ENCODE measurements at places on chromosomes 7 and 10. TPM values are rescaled to one million over a fixed set of nuclear protein-coding genes. Genes with fewer than 3 reads are reported as not detected.
A peak's percentile ranks its signal among the peaks of the same experiment; 100 is the strongest.

DNA sequence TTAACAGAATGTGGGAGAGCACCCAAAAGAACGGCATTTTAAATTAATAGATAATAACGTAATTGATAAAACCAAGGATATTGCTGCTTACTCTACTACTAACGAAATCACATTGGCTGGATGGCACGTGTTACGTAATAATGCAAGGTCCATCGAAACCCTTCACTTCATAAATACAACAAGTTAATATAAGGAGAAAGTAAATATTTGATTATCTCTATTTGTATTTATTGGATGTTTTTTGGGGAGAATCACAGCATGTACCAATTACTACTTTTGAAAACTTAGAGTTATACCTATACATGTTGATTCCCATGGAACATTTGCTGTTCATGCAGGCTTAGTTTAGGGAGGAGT is 1.6 kb downstream of the PRKG1 start:
- no peak for DNase-seq

DNA sequence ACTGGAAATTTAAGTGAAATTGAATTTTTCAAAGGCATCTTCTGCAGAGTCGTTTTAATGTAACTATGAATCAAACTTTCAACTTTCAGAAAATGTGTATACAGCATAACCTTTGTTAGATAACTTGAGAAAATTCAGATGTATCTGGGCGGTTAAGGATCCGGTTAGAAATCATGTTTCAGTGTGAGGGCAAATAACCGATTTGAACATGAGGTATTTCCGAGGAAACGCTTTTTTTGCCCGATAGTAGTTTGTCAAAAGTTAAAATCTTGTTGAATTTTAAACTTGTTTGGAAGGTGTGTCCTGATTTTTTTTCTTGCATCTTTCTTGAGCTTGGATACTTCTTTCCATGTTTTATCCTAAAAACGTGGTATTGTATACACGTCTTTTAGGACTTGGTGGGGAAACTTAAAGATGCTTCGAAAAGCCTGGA is 1.3 kb upstream of the BMI1 start:
- DNase-seq = no peak

- no peak for DNase-seq
These were observed 3.1 kb upstream of the PLPP4 start for GRCh38 chr10:120453886-120454285.

DNA sequence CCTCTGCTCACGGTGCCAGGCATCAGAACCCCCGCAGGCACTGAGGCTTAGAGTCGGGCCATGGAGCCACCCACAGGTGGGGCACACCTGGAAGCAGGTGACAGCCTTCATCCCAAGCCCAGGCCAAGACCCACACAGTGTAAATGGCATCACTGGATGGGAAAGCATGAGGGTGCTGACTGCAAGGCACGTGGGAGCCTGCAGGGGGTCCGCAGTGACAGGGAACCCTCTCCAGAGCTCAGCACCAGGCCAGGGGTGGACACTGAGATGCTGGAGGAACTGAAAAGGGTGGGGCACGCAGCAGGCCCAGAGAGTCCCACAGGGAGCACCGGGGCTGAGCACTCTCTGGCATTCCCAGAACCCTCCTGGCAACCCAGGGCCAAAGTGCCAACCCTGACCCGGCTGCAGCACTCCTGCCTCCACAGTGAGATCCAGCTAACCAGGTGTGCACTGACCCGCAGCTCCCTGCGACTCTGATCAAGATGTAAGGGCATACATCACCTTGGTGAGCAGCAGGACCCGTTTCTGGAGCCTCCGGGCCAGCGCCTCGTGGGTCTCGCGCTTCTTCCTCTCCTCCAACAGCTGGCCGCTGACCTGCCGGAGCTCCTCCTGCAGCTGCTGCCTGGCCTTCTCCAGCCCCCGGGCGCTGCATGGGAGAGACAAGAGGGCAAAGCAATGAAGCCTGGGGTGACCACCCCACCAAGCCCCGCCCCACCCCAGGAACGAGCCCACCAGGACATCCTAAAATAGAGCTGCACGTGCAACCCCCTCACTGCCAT is 163.9 kb downstream of the MAD1L1 start:
- no peak for DNase-seq

- no peak for DNase-seq
These were observed 113.6 kb downstream of the CCNY start for GRCh38 chr10:35449944-35450343.

- no peak for DNase-seq
These were observed 236.2 kb downstream of the ELFN1 start for GRCh38 chr7:1906087-1906830.

- peak; percentile 70 for DNase-seq
These were observed 21.7 kb upstream of the PWWP2B start for GRCh38 chr10:132375116-132375794.

DNA sequence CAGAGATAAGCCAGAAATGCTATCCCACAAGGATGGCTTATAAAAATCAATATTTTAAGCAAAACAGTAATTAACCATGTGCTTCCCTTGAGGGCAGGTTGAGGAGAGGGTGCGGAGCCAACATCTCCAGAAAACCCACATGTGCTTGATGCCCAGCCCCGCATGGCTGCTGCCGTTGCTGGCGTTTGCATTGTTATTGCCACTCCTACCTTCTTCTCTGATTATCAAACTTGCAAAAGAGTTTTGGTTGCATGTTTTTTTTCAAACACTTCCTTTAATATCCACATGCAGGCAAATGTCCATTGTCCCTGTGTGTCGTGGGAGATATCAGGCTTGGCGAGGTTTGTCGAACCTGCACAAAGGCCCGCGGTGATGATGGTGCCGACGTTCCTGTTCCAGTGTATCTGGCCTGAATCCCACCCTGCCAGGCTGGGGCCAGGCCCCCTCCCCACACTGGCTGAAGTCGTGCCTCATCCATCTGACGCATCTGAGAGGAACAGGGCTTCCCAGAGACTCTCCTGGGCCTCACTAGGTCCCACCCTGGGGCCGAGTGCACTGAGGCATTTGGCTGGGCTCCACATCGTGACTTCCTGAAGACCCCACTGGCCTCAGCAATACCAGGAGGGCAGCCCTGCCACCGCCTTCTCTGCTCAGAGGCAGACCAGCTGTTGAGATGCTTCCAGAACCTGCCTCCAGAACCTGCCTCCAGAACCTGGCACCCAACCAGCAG is 40.9 kb downstream of the TCERG1L start:
- peak; percentile 73 for DNase-seq

DNA sequence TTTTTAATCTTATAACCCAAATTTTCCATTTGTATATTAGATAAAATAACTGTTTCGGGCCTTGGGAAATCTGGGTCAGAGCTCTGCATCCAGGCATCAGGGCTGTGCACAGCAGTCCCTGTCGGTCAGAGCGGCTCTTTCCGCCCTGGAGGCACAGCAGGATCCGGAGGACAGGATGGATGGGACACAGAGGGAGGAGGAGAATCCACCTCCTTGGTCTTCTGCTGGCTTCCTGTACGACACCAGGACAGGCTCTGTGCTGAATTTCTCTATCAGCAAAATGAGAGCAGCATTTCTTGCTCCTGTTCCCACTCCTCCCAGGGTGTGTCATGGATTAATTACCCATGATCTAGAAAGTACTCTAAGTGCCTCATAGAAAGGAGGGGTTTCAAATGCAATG is 254.9 kb downstream of the SKAP2 start:
- no peak for DNase-seq

GRCh38 chr10:102450374-102451104 is 804 bp downstream of the C10orf95 start:
- DNase-seq = no peak

GRCh38 chr7:38151556-38151955 is 26.5 kb upstream of the STARD3NL start:
- no peak for DNase-seq

GRCh38 chr10:108422286-108422685 is 1257.8 kb upstream of the SORCS1 start:
- no peak for DNase-seq

DNA sequence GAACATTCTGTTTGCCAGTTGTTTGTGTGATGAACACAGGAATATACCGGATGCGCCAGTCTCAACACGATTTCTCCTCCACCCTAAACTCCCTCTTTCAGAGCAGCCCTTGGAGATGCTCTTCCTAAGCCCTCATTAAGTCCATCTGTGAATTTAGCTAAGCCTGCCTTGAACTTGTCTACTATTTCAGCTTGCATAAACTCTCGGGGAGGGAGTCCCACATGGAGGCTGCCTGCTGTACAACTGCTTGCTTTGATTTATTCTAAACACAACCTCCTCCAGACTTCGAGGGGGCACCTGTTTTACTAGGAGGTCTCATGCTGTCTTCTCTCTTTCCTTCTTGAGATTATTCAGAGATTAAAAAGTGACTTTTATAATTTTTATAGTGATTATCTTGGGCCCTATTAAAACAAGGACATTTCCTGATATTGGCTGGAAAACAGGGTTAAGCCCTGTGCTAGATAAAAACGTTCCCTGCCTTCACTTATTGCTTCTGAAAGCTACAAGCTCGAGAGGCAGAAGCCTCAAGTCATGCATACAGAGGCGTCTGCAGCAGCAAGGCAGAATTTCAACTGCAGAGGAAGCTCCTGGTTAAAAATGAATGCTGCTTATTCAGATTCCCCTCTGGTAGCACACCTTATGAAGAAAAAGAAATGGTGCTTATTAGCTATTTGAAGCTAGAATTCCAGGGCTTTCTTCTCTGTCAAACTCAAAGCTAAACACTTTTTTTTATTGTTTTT is 174.3 kb downstream of the FANK1 start:
- DNase-seq = no peak

- DNase-seq = no peak
These were observed 62.8 kb upstream of the CUX1 start for GRCh38 chr7:101754424-101755159.

- DNase-seq = no peak
These were observed 37.3 kb downstream of the PTPRN2 start for GRCh38 chr7:158550394-158550700.

GRCh38 chr10:178208-178607 is 43.0 kb downstream of the ZMYND11 start:
- DNase-seq = no peak

GRCh38 chr7:42991913-42992591 is 59.9 kb downstream of the MRPL32 start:
- no peak for DNase-seq

GRCh38 chr10:78634389-78634815 is 434.4 kb upstream of the ZMIZ1 start:
- DNase-seq = no peak

GRCh38 chr10:132644527-132645246 is 107.1 kb downstream of the INPP5A start:
- peak; percentile 72 for DNase-seq

DNA sequence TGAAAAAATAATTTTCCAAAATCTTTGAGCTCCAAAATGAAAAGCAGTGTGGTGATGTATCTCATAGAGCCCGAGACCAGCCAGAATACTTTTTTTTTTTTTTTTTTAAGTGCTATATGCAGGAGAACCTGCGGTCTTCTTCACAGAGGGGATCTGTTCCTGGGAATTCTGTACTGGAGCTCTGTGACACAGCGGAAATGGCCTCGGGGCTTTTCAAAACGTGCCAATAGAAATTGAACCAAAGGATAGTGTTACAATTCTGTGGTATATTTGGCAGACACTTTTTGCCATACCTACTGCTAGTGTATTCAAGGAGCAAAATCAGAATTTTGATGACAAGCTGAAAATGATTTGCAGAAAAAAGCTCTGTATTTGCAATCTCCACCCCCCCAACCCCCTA is 1429.3 kb upstream of the LRRTM3 start:
- DNase-seq = no peak

DNA sequence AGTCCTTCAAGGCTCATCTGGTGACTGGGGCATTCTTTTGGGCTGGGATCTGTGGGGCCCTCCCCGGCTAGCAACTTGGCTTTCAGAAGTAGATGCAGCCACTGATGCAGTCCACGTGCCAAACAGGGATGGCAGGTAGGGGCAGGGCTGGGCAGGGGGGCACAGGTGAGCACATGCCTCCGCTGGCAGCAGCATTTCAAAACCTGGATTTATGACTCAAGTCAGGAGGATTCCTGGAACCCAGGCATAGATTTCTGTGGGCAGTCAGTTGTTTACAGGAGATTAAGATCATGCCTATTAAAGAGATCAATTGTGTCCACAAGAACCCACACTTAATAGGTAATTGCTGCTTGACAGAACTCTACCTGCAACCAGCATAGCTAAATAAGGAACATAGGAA is 839 bp upstream of the HABP2 start:
- DNase-seq = no peak

- DNase-seq = no peak
These were observed 202.8 kb downstream of the IPMK start for GRCh38 chr10:58064714-58065528.

- no peak for DNase-seq
These were observed 10.2 kb upstream of the PPP3CB start for GRCh38 chr10:73506074-73506473.

DNA sequence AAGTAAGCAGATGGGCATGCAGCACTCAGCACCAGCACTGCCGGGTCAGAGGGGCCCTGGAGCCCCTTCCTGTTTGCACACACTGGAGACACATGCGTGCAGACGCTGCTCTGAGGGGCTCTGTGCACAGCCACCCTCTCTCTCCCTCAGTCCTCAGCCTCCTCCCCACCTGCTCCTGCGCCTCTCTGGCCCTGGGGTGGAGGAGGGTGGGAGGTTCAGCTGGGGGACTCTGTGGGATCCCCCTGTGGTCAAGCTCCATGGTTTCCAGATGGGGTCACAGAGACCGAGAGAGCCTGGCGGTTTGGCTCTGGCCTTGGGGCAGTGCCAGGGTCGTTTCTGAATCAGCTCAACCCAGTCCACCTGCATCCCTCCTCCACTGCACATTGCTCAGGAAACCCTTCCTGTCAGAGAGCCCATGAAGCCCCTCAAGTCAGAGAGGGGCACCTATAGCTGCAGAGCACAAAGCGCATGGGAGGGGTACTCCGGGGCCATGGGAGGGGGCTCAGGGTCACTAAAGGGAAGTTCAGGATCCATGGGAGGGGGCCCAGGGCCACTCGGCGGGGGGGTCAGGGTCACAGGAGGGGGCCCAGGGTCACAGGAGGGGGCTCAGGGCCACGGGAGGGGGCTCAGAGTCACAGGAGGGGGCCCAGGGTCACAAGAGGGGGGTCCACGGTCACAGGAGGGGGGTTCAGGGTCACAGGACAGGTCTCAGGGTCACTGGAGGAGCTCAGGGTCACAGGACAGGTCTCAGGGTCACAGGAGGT is 161.7 kb downstream of the ADARB2 start:
- DNase-seq = no peak

The ACTR3C gene
- total RNA-seq = 10.4 TPM

The CUZD1 gene
- total RNA-seq = 0.26 TPM

The VDAC2 gene
- total RNA-seq = 111 TPM

The CYP2C8 gene
- total RNA-seq = not detected

The PDGFA gene
- total RNA-seq = 16.8 TPM

The ITGB8 gene
- 30.7 TPM for total RNA-seq

The TYSND1 gene
- 32.7 TPM for total RNA-seq

The HOXA10 gene
- 4.7 TPM for total RNA-seq

The OR2A1 gene
- total RNA-seq = not detected

Data from suprapubic skin (tissue), 4 donors.